ENCODE measurements at places on chromosomes 7 and 10. TPM values are rescaled to one million over a fixed set of nuclear protein-coding genes. Genes with fewer than 3 reads are reported as not detected.

ZNF138 gene
- 2.2 TPM for total RNA-seq

FLNC gene
- total RNA-seq = 462 TPM

HOXA13 gene
- total RNA-seq = under 0.01 TPM

OR2A1 gene
- total RNA-seq = under 0.01 TPM

ARHGAP21 gene
- total RNA-seq = 184 TPM

MBL2 gene
- total RNA-seq = not detected

CNNM1 gene
- total RNA-seq = 0.33 TPM

TUBAL3 gene
- total RNA-seq = not detected
